Stimulated activated CD8-positive, alpha-beta memory T cell treated with anti-CD3 and anti-CD28 coated beads, Interleukin-15, amount 100 ng/mL, for 24 hours (primary cell): ENCODE measurements at places on chromosomes 6 and 20.

DNA sequence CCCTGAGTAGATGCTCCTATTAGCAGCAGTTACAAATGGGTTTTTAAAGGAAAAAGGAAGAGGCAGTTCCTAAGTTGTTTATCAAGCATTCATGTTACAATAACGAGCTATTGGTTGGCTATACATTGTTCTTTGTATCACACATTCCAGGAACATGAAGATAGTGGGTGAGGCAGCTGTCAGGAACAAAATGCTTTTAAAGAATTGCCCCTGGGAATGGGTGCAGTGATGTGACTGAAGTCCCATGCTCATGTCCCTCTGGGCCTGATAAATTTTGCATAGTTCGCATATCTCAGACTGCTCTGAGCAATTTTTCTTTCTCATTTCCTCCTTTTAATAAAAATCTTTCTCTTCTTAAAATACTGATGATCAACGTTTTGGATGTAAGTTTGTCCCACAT is 3.7 kb downstream of the ENPP1 start:
- no peak for DNase-seq

DNA sequence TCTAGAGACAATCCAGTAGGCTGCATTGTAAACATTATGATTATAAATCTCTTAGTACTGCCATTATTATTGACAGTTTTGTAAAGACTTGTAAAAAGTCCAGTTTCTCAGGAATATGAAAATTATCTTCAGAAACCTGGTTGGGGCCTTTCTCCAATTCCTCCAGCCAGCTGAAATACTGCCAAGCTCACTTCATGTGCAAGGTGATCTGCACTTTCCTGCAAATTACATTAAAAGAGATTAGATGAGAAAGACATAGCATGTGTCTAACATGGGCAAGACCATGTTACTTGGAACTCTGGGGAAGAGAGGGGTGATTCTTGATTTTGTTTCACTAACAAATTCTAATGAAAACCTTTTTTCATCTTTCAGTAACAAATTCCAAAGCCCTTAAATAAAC is 24.0 kb downstream of the PGM3 start:
- DNase-seq: no peak

GRCh38 chr6:90425161-90425641 is 128.6 kb upstream of the BACH2 start:
- DNase-seq: no peak

DNA sequence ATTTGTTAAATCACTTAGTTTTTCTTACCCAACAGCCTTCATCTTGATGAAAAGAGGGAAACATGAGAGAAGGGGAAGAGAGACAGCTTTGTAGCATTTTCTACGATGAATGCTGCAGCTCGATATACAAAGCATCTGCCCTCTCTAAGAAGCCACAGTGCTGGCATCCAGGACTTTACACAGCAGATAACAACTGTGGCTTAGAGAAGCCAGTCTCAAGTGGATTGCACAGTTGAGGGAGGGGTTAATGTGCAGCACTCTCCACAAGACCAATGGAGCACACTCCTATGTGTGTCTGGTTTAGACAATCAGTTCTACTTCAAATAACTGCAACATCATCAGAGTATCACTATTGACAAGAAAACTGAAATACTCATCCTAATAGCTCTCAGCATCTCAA is 5.8 kb downstream of the C6orf120 start:
- DNase-seq: no peak

- DNase-seq: no peak
Measured at GRCh38 chr6:160103825-160104100, 17.9 kb upstream of the SLC22A1 start.

DNA sequence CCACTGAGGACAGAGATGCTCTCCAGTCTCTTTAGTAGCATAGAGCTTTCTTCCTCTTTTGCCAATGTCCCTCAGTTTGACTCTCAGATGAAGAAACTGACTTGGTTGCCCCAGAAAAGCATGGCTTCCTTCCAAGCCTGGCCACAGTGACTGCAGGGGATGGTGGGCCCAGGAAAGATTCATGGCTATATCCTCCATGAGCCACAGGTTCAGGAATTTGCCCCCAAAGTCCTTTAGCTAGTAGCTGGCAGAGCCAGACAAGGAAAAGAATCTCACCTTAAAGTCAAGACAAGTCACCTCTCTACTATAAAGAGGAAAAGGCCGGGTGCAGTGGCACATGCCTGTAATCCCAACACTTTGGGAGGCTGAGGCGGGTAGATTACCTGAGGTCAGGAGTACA is 43.4 kb downstream of the TRAM2 start:
- DNase-seq: no peak

- no peak for DNase-seq
Measured at GRCh38 chr6:26426691-26427450, 13.4 kb upstream of the BTN3A3 start.

DNA sequence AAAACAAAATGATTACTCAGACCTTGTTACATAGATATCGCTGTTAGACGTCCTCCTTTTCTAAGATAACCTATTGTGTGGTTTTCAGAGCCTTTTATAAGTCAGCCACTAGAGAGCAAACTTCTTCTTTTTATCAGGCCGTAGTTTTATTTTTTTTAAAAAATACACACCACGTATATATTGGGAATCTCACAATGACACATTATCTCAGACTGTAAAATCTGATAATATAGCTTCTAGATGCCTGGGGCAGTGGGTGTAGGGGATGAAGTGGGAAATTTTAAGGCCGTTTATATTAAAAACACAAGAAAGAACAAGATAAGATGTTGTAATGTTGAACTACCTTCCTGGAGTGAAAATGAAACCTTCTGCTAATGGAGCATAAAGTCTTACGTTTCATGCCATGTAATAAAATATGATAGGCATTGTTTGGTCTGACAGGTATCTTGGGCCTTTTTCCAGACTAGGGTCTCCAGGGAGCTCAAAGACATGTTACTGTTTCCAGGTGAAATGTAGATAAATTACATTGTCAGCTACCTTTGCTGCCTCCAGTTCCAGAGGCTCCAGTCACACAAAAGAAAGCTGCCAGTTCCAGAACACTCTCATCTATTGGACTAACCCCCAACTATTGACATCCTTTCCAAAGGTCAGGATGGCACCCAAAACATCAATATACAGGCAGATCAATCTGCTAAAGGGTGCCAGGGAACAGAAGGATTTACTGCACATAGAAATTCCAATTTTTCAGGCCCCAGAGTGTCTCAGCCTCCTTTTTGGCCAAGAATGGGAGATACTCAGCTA is 130.2 kb upstream of the AKIRIN2 start:
- DNase-seq: no peak

DNA sequence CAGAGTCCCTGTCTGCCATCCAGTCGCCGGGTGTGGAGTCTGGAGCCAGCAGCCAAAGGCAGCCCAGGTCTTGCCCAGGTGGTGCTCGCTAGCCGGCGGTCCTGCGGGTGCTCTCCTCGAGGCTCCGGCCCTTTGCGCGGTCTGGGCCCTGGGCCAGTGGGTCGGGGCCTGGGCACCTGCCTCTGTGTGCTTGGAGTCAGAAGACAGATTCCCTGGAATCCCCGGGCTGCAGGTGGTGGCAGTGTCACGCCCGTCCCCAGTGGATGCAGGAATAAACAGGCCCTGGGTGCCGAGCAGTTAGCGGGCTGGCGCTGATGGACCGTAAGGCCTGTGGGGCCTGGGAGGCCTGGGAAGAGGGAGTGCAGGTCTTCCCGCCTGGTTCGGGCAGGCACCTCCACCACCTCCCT is 5.3 kb downstream of the SS18L1 start:
- no peak for DNase-seq

GRCh38 chr6:6734479-6735465 is 146.3 kb downstream of the LY86 start:
- no peak for DNase-seq

- no peak for DNase-seq
Measured at GRCh38 chr20:56945057-56945456, 316.0 kb downstream of the TFAP2C start.

DNA sequence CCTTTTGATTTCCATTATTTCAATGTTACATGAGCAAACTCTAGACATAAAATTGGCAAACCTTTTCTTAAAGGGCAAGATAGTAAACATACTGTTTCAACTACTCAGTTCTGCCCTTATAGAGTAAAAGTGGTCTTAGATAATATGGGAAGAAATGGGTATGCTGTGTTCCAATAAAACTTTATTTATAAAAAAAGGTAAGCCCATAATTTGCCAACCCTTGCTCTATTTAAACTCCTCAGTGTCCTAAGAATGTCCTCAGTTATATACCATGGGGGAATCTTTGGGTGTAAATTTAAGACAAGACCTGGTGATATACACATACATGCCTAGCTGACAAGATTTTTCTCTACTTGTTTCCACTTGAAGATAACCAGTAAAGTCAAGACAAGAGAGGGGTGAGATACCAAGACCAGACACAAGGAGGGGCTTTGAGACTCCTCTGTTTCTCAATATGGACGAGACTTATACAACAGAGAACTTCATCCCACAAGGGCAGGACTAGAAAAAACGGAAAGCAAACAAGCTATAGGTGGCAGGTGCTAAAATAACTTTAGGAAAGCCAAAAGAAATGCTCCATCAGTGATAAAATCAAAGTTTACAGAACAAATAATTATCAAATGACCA is 10.5 kb downstream of the SNX3 start:
- DNase-seq: no peak

DNA sequence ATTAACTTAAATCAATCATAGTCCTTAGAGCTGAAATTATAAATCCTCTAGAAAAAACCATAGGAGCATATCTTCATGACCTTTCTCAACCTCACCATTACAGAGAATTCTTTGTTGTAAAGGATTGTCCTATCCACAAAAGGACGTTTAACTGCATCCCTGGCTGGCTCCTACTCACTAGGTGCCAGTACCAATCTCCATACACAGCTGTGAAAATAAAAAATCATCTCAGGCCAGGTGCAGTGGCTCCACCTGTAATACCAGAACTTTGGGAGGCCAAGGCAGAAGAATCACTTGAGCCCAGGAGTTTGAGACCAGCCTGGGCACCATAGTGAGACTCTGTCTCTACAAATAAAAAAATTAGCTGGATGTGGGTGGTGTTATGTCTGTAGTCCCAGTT is 89.9 kb downstream of the PDSS2 start:
- DNase-seq: no peak

GRCh38 chr6:36120018-36120417 is 10.3 kb upstream of the MAPK13 start:
- no peak for DNase-seq

DNA sequence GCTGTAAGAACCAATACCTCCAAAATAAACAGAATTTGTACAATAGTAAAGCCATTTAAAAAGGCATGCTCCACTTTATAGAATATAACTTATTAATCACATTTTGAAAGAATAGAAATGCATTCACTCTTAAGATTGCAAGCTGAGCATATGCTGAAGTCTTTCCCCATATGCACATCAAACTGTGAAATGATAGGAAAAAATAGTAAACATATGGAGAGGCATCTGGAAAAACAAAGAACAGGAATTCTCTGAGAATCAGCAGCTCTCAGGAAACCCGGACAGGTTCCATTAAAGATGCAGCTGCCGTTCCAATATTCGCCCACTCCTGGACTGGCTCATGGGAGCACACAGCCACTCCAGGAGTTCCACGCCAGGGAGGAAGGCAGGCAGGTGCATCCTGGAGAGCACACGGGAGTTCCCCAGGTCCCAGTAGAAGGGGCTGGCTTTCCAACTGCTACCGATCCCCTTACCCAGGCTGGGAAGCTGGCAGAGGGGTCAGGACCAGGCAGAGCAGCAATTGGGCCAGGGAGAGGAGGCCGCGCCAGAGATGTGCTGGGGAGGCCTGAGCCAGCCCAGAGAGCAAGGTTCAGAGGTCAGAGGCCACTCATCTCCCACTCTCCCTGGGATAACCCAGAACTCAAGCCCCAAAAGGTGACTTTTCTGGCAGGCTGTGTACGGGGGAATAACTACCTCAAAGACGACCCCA is 111.1 kb downstream of the DLL1 start:
- DNase-seq: no peak

- DNase-seq: no peak
Measured at GRCh38 chr6:53648184-53648943, 17.2 kb downstream of the KLHL31 start.

- DNase-seq: no peak
Measured at GRCh38 chr20:22321191-22321590, 263.2 kb downstream of the FOXA2 start.

- no peak for DNase-seq
Measured at GRCh38 chr6:63807056-63807455, 171.5 kb downstream of the PHF3 start.

DNA sequence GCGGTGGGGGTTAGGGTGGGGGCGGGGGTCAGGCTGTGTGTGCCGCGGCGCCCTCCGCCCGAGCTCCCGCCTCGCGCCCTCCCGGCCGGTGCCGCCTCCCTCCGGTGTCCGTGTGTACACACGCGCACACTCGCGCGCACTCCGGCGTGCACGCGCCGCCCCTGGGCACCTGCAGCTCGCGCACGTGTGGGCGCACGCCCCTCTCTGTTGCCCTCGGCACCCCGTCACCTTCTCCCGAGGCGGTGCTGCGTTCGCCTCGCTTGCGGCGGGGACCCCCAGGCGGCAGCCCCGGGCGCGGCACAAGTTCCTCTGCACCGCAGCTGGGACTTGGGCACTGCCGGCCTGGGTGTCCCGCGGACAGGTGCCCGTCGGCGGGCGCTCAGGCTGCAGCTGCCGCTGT is 525 bp downstream of the MACROD2 start:
- DNase-seq: no peak

- no peak for DNase-seq
Measured at GRCh38 chr6:38239719-38240451, 399.8 kb downstream of the BTBD9 start.

DNA sequence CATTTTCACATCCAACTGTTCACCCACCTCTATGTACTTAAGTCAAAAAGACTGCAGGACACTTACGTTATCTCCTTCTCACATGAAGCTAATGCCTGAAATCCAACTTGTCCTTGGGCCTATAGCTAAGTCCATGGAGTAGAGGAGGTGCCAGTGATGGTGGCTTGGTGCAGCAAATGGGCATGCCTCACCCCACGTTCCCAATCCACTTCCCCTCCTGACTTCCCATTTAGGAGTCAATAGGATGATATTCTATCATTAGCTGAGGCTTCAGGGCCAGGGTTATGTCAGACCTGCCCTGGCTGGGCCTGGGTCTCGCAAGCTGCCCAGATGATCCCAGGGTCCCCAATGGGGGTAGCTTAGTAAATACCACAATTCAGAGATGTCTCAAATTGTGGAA is 410.4 kb downstream of the MAFB start:
- DNase-seq: no peak

- DNase-seq: peak; percentile 48
Measured at GRCh38 chr20:63434599-63435378, 37.7 kb downstream of the KCNQ2 start.

- no peak for DNase-seq
Measured at GRCh38 chr20:35823937-35824336, 52.1 kb downstream of the PHF20 start.

GRCh38 chr6:75755704-75756103 is 6.7 kb downstream of the MYO6 start:
- DNase-seq: no peak

- no peak for DNase-seq
Measured at GRCh38 chr6:148827416-148828045, 80.7 kb downstream of the UST start.

DNA sequence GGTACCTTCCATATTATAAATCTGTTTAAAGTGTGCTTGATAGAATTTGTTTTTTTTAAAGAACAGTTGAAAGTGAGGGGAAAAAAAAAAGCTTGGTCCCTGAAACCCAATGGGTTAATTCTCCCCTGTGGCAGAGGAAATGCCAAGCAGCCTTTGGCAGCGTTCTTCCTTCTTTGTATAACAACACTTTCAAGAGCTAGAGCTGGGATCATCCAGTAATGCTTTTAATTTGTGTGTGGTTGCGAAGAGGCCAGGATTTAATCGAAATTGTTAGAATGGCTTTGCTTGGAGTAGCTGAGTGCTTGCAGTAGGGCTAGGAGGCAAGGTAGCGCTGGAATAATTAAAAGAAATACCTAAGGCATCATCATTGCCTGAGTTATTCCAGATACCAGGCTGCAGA is 692.0 kb downstream of the DHX35 start:
- DNase-seq: no peak

- DNase-seq: no peak
Measured at GRCh38 chr20:2890742-2891141, 17.5 kb downstream of the PTPRA start.
